Esophagus squamous epithelium (tissue), 5 donors: ENCODE measurements at places on chromosomes 11 and 22.

- DNase-seq: no peak
Measured at GRCh38 chr22:43995798-43996169, 28.3 kb upstream of the PARVB start.

GRCh38 chr22:30390974-30391691, 3.9 kb upstream of the RNF215 start:
- no peak for DNase-seq

DNA sequence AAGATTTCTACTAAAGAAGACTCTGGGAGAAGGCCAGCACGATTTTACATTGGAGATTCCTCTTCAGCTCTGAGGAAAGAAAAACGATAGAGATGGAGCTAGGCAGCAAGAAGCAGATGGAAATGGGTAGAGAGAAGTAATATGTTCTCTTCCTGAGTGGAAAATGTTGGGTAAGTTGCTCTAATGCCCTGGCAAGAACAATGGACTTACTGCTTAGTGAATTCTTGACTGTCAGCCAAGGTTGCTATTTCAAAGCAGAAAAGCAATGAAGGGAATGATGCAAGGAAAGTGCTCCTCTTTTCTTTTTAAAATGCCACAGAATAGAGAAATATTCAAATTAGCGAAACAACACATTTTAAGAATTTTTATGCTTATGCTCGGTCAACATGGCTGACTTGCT, 38.4 kb upstream of the CWF19L2 start:
- no peak for DNase-seq

DNA sequence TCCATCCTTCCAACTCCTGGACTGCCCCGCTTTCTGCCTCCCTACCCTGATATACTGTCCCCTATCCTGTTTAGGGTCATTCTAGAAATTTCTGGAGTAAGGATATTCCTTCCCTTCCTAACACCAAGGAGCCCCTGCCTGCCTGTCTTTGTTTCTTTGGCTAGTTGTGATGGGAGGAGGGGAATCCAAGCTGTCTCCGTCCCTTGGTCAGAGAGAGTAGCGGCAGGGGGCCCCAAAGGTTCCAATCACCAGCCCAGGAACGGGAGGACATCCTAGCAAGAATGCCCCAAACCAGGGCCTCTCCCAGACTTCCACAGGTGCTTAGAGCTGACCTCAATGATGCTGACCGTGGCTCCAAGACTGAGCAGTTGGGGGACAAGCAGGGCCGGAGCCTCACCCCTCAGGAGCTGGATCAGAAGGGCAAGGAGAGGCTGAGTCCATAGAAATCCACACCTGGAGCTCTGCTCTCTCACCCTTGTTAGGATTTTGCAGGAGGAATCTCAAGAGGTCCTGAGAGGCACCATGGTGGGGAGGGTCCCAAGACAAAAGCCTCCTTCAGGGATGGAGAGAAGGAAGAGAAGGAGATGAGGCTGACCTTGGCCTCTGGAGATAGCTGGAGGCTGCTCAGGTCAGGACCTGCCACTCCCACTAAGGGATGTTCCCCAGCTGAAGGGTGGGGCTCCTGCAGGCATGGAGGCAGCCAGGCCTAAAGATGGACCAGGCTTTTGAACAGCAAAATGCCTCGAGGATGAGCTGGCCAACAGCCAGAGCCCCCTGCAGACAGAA, 13.6 kb downstream of the SLC22A12 start:
- no peak for DNase-seq

DNA sequence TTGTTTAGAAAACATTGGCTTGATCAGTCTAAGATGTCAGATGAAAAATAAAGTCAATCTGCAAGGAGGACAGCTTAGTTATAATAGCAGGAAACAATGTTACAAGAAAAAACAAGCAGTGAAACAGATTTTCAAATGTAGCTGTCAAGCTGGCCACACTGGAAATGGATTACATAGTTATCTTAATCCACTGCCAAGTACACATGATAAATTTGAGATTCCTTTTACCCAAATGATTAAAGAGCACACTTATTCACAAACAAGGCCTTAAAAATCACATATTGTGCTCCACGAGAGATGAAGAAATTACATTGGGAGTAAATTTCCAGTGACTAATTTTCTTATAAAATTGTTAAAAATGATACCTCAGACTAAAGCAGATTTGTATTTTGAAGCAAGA, 17.5 kb upstream of the ESAM start:
- DNase-seq: no peak

DNA sequence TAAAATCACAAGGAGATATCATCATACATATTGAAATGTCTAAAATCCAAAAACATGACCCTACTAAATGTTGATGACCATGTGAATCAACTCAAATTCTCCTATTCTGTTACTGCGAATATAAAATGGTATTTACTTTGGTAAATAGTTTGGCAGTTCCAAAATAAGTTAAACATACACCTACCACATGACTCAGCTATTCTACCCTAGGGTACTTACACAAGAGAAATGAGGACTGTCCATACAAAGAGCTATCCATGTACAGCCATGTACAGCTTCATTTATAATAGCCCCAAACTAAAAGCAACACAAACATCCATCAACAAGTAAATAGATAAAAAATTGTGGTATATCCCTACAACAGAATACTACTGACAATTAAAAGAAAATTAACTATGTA, 346.1 kb upstream of the TENM4 start:
- DNase-seq: no peak

DNA sequence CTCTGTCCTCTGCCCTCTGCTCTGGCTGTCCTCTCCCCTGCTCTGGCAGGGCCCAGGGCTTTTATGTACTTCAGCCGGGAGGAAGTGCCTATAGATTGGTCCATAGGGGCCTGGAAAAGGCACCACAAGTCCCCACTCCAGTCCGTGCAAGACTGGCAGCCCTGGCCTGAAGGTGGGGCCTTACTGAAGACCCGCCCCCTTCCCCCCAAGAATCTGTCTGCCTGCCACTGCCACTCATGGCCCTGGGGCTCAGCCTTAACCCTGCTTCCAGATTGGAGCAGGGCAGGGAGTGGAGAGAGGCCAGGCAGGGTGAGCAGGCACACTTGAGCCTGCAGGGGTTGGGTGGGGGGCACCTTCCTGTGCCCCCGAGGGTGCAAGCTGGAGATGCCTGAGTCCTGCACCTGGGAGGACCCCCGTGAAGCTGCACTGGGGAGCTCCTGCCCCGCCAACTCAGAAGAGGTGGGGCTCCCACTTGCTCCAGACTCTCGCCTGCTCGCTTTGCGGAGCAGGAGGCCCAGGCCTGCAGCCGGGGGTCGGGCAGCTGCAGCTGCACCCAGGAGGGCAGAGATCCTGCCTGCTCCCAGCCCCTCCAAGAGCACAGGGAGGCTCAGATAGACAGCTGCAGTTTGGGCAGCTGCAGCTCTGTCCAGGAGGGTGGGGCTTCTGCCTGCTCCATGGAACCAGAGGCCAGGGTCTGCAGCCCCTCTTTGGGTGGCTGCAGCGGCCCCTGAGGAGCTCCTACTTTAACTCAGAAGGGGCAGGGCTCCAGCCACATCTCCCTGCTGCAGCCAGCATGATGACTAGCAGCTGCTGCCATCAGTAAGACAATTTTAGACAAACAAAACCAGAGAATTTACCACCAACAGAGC, 51.0 kb upstream of the SC5D start:
- DNase-seq: no peak

GRCh38 chr22:44319685-44320084, 6.9 kb upstream of the SHISAL1 start:
- no peak for DNase-seq

- no peak for DNase-seq
Measured at GRCh38 chr22:45553351-45554039, 50.8 kb downstream of the FBLN1 start.

GRCh38 chr11:70487160-70487559, 88.8 kb downstream of the CTTN start:
- DNase-seq: no peak

DNA sequence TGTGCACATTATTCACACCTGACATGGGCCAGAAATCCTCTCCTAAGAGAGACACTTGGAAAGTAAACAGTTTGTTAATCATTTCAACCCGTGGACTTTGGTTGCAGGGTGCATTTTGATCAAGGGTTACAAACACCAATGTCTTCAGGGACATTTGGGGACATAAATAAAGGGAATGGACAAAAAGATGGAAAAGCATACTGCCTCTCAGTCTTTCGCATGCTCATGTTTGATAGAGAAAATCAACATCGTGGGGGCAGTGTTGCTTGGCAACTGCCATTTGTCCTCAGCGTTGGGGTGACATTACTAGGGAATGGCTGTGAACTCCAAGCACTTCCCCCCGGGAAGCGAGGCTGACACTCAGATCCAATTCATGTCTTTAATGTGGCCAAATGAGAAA, 114.7 kb upstream of the OR4B1 start:
- DNase-seq: no peak

DNA sequence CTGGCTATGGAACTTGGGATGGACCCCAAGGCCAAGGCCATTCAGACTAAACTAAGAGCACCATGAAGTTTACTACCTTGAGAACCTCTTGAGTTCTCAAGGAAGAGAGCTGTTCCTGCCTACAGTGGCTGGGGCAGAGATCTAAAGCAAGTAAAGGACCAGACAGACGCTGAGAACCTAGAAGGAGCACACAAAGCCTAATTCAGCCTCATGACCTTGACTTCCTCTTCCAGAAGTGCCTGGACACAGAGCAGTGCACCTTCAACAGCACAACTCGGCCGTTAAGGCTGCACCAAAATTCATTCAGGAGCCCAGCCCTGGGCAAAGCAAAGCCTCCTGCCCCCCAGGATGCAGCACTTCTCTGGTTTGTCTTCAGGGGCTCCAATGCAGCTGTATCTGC, 82.9 kb upstream of the AKIP1 start:
- DNase-seq: no peak

DNA sequence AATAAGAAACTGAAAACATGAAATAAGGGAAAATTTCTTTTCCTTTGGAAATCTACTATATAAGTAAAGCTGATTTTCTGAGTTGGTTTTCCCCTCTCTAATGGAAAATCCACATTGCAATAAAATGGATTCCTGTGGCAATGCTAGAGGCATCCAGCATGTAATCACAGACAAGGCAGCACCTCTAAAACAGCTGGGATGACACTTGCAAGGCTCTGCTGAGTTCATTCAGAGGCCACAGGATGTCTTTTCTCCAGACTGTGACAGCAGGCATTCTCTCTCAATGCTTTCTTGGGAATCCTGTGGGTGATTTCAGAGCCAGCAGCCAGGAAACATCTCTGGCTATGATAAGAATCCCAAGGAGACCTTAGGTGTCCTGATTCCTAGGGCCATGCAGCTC, 201.3 kb upstream of the BLID start:
- DNase-seq: no peak

- DNase-seq: no peak
Measured at GRCh38 chr11:26805001-26805400, 83.1 kb upstream of the SLC5A12 start.

DNA sequence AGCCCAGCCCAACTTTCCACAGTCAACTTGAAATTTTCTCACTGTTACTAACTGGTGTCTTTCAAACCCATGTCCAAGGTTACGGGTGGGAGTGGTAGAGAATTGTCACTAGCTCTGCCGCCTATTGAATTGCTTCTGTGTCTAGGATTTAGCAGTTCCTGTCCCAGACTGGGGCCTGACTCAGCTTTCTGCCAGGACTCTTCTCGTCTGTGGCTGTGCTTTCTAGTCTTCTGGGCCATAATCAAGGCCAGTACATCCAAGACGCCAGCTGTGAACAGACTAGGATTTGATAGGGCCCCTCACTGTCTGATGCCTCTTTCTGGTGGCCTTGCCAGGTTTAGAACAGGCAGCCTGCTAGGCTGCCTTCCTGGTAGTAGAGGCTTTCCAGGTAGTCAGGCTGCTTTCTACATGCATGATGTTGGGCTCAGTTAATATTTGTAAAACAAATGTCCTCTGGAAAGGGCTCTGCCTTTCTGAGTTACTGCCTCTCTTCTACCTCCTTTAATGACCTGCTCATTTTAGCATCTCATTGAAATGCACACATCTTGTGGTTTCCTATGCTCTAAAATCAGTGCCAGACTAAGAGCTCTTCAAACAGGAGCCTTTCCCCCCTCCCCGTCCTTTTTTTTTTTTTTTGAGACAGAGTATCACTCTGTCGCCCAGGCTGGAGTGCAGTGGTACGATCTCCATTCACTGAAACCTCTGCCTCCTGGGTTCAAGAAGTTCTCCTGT, 13.1 kb upstream of the HIKESHI start:
- DNase-seq: no peak

GRCh38 chr22:35958334-35958733, 70.3 kb downstream of the RBFOX2 start:
- no peak for DNase-seq

DNA sequence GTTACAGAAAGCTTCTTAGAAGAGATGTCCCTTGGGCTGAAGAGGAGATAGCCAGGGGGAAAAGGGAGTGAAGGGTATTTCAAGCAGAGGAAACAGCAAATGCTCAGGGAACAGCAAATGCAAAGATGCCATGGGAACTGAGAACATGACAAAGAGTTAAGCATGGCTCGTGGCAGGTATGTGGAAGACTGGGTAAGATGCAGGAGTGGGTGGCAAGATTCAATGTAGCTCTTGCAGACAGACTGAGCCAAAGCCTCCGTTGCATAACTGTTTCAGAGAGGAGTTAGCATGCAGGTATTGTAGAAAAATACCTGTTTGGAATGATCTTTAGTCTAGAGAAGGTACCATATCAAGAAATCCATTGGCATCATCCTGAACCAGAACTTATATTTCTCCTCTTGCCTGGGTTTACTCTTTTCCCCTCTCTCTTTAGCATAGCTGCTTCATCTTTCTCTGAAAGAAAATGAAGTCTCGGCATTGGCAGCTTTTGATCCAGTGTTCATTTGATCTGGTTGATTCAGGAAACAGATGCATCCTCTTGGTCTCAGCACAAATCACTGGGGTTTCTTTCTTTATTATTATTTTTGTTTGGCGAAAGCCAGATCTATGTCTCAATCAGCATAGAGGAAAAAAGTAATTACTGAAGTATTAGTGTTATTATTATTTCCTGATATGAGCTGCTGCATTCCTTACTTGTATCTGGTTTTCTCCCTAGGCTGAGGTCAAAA, 41.7 kb upstream of the NUP160 start:
- no peak for DNase-seq

DNA sequence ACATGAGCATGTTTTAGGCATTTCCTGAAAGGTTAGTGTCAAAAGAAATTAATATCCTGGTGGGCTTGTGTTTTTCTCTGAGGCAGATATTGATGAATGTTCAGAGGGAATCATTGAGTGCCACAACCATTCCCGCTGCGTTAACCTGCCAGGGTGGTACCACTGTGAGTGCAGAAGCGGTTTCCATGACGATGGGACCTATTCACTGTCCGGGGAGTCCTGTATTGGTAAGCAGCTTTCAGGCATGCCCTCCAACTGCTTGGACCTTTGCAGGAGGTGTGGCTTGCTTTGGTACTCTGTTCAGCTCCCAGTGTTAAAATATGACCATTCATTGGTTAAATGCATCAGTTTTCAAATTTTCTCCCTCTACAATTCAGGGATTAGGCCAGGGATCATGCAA, 658.6 kb upstream of the ANO5 start:
- DNase-seq: no peak
